ENCODE measurements at places on chromosomes 16 and 17. TPM values are rescaled to one million over a fixed set of nuclear protein-coding genes. Genes with fewer than 3 reads are reported as not detected.

The MT1G gene
- not detected for total RNA-seq

The ABHD15 gene
- 8.0 TPM for total RNA-seq

The GDPD3 gene
- total RNA-seq = 0.78 TPM

The AATK gene
- total RNA-seq = 0.23 TPM

The ABCC6 gene
- 0.59 TPM for total RNA-seq

The CCL4 gene
- not detected for total RNA-seq

The VKORC1 gene
- total RNA-seq = 163 TPM

The VTN gene
- 3.4 TPM for total RNA-seq

The TBC1D28 gene
- not detected for total RNA-seq

The MYL4 gene
- 0.23 TPM for total RNA-seq

The SCO1 gene
- total RNA-seq = 25.2 TPM

The RNF227 gene
- 5.1 TPM for total RNA-seq

The NSMCE1 gene
- 71.6 TPM for total RNA-seq

The ADGRG1 gene
- total RNA-seq = 2.3 TPM

The PIMREG gene
- total RNA-seq = 13.7 TPM

The C16orf89 gene
- total RNA-seq = not detected

The MEFV gene
- total RNA-seq = not detected

The COG7 gene
- 29.5 TPM for total RNA-seq

The DOC2A gene
- not detected for total RNA-seq

The PRSS36 gene
- 0.30 TPM for total RNA-seq

The UMOD gene
- not detected for total RNA-seq

The PRR15L gene
- total RNA-seq = not detected

The NPIPA8 gene
- not detected for total RNA-seq

The MGAT5B gene
- 0.89 TPM for total RNA-seq

The IL34 gene
- 1.9 TPM for total RNA-seq

The C16orf74 gene
- 11.6 TPM for total RNA-seq

The SP6 gene
- total RNA-seq = 0.09 TPM

The HBA2 gene
- total RNA-seq = not detected

The MILR1 gene
- total RNA-seq = 6.2 TPM

The CCL8 gene
- 0.89 TPM for total RNA-seq

The OMG gene
- not detected for total RNA-seq

The MT1F gene
- total RNA-seq = not detected

The ZFP3 gene
- total RNA-seq = 1.2 TPM

The KRT32 gene
- total RNA-seq = not detected

The PLA2G10 gene
- total RNA-seq = not detected

All from smooth muscle cell of the umbilical artery (primary cell).